Lower leg skin (tissue), 4 donors: ENCODE measurements at places on chromosomes 7 and 10.

DNA sequence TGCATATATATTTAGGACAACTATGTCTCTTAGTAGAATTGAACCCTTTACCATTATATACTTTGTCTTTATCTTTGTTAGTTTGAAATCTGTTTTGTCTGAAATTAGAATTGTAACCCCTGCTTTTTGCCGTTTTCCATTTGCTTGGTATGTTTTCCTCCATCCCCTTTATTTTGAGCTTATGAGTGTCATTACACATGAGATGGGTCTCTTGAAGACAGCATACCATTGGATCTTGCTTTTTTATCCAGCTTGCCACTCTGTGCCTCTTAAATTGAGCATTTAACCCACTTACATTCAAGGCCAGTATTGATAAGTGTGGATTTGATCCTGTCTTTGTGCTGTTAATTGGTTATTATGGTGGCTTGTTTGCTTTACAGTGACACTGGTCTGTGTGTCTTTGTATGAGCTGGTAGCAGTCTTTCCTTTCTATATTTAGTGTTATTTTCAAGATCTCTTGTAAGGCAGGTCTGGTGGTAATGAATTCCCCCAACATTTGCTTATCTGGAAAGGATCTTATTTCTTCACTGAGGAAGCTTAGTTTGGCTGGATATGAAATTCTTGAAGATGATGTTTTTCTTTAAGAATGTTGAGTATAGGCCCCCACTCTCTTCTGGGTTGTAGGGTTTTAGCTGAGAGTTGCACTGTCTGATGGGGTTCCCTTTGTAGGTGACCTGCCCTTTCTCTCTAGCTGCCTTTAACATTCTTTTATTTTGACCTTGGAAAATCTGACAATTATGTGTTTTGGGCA, 149.5 kb downstream of the AHR start:
- no peak for DNase-seq

- no peak for DNase-seq
Measured at GRCh38 chr7:1409555-1409954, 49.7 kb downstream of the MICALL2 start.

GRCh38 chr7:3201937-3202710, 98.9 kb upstream of the SDK1 start:
- DNase-seq: no peak

- DNase-seq: no peak
Measured at GRCh38 chr7:133846203-133846945, 280.8 kb upstream of the LRGUK start.

GRCh38 chr10:127117125-127117524, 79.3 kb downstream of the INSYN2A start:
- no peak for DNase-seq

GRCh38 chr10:103597003-103597402, 103.5 kb downstream of the NEURL1 start:
- no peak for DNase-seq

GRCh38 chr7:16816824-16817223, 12.0 kb upstream of the AGR2 start:
- DNase-seq: no peak

DNA sequence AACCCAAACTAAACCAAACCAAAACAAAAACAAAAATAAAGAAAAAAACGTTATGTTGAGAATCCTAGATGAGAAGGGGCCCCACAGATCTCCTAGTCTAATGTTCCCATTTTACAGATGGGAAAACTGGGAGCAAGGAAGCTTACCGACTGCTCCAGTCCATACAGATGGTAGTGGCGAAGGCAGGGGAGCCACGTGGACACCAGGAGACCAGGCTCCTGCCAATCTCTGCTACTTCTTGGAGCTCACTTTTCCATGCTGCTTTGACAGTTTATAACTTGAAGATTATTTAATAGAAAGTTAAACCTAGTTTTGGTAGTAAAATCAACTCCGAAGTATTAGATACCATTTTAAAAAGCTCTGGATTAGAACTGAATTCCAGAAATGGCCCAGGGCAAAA, 62.0 kb downstream of the GATA3 start:
- no peak for DNase-seq

DNA sequence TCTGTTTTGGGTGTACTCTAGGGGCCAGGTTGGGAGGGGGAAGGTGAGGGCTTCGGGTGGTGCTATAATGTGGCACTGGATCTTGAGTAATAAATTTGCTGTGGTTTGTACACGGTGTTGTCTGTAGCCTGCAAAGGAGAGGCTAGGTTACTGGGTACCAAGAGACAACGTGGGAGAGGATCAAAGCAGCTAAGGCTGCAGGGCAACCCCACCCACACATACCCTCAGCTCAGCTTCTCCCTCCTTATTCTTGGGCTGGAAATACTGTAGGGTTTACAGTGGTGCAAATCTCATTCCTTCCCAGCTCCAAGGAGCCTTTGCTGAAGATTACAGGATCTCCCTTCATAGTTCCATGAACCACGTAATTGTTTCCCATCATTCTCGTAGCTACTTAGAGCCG, 1.9 kb upstream of the FSCN3 start:
- DNase-seq: no peak

DNA sequence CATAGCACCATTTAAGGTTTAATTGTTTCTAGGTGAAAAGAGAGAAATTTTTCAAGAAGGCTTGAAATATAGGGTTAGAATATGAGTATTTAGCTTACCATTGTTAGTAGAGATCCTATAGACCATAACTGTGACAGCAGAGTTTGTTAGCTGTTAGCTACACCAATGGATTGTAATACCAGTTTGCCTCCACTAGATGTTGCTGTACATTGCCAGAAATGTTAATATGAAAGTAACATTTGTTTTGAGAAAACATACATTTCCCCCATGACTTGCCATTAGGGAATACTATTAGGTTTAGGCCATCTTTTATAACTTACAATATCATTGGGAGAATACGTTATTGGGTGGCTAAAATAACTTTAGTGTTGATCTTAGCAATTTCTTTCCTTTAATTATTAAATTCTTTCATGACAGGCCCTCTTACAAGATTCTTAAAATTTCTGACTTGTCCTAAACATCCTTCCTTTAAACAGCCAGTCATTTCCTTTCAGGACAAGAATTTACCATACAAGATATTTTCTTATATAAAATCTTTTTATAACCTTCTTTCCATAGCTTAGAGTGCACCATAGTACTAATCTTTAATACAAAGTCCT, 39.5 kb downstream of the ZNF117 start:
- DNase-seq: no peak

- no peak for DNase-seq
Measured at GRCh38 chr7:25855854-25856782, 295.9 kb upstream of the NFE2L3 start.

DNA sequence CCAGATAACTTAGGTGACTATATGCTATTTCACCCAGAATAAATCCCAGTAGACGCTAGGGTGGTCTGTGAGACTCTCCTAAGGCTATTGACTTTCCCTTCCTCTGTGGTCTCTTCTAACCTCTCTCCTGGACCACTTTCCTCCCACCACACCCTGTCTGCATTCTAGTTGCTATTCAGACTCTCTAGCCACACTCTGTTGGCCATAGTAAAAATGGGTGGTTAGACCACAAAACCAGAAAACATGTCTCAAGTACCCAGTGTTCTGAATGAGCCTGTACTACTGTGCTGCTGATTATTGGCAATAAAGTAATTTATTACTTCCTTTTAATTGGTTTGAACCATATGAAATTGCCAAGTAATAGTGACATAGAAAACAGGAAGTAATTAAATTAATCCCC, 240.8 kb downstream of the KIF20B start:
- no peak for DNase-seq

- DNase-seq: no peak
Measured at GRCh38 chr10:50044941-50045664, 22.7 kb upstream of the WASHC2A start.

DNA sequence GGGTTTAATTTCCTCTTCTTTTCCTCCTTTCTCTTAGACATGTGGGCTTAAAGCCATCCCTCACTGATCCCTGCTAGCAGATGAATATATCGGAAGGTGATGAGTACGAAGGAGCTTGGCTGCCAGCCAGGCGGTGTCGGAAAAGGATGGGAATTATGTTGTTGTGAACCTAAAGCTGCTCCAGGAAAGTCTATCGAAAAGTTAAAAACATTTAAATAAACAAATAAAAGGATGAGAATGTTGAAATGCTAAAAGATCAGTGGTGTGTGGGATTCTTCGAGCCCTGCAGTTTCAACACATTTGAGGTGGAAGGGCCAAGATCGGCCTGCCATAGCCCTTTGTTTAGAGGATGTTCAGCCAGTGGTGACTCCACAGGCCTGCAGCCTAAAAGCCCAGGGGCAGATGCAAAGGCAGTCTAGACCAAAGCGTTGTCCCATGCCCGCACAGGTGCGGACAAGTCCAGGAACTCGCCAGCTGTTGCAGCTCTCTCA, 107.9 kb downstream of the JCAD start:
- DNase-seq: no peak

GRCh38 chr7:88586890-88587289, 172.6 kb upstream of the ZNF804B start:
- DNase-seq: no peak

GRCh38 chr7:150400008-150400787, 21.1 kb downstream of the ZNF775 start:
- no peak for DNase-seq

DNA sequence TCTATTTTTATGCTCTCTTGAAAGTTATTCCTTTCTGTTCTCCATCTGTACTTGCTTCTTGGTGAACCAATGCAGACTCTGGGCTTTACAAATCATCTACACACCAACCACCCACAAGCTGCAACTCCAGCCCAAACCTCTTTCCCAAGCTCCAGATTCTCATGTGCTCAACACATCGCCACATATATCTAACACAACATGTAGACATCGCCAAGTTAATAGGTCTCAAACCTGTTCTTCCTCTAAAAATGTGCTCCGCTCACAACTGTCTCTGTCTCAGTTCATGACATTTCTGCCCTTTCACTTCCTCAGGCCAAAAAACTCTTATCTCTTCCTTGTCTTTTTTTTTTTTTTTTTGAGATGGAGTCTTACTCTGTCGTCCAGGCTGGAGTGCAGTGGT, 95.7 kb upstream of the EEPD1 start:
- no peak for DNase-seq

- no peak for DNase-seq
Measured at GRCh38 chr10:29306688-29307087, 17.8 kb downstream of the LYZL1 start.

DNA sequence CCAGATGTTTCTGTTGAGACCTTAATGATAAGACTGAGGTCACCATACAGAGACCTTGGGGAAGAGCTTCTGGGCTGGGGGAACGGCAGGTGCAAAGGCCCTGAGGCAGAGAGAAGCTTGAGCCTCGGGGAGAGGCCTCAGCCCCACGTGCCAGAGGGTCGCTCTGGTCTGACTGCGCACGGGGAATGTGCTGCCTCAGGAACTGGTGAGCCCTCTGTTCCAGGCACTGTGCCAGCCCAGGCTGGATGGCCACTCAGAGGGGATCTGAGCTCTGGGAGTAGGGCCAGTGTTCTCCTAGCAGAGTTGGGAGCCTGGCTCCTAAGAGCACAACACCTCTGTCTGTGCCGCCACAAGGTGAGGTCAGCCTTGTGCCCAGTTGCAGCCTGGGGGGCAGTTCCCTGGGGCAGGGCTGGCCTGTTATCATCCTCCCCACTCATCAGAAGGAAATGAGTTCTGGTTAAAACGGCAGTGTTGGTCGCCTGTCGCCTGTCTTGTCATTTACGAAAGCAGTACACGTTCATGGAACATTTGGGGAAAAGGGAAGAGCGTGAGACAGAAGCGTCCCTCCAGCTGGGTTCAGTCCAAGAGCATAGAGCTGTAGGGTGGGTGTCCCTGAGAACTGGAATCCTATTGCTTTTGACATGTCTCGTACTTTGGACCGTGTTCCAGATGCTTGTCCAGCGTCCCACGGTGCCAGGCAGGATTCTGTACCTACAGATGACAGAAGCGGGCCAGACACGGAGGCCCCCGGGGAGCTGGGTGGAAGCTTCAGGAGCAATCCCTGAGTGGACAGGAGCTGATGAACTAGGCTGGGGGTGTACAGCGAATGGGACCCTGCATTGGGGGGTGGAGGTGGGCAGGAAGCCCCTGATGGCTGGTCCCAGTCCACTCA, 4.3 kb downstream of the TTYH3 start:
- DNase-seq: no peak

GRCh38 chr7:20164425-20165145, 52.6 kb downstream of the MACC1 start:
- DNase-seq: no peak

DNA sequence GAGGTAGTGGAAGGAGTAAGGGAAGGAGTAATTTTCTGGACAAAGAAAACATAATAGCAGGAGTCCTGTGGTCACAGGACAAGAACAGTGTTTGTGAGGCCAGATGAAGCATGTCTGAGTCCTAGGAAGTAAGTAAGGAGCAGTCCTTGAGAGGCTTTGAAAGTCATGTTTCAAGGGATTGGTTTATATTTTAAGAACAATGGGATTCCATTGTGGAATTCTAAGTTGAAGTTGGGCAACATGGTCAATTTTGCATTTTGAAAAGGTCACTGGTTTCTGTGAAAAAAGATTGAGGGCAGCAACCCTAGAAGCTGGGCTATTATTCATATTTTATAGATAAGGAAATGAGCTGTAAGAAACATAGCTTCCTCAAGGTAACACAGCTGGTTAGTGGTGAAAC, 10.8 kb upstream of the SLC25A28 start:
- no peak for DNase-seq

- no peak for DNase-seq
Measured at GRCh38 chr7:127957886-127958285, 73.4 kb downstream of the LRRC4 start.

- no peak for DNase-seq
Measured at GRCh38 chr10:45282061-45282460, 33.3 kb downstream of the OR13A1 start.

GRCh38 chr10:70418229-70418628, 14.3 kb downstream of the EIF4EBP2 start:
- no peak for DNase-seq

DNA sequence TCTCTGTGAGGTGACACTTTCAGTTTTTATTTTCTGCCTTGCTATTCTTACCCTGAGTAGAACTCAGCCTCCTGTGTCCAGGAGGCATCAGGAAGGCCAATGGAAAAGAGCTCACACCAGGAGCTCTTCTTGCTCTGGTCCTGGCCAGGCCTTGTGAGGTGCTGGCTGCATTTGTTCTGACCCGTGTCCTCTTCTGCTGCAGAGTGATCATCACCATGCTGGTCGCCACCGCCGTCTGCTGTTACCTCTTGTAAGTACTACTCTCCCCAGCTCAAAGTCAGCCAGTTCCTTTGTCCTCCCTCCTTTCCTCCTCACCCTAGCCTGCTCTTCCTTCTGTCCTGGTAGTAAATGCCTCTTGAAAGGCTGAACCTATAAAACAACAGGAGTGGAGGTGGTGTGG, 1.6 kb downstream of the ATP6V0E2 start:
- DNase-seq: no peak

DNA sequence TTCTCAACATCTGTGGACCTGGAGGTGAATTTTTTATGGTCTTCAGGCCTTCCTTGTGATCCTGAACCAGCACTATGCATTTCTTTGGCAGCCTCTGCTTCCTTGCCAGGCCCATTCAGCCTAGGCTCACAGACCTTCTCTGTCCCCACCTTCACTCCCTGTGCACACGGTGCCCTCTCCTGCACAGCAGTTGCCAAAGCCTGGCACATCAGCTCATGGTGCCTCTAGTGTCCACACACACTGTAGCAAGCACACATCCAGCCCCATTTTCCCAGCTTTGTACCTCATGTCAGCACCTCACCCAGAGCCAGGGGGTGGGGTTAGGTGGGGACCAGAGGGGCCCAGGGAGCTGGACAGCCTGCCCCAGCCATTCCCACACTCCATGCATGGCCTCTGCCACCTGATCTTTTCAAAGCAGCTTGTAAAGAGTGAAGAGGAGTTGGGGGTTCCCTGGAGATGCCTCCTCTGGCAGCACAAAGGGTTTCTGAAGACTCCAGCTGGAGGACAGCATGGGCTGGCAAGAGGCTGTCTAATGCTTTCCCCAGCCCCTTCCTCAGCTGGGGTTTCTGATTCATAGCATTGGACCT, 57.9 kb upstream of the TMEM72 start:
- no peak for DNase-seq

GRCh38 chr7:117715784-117716445, 157.3 kb downstream of the CTTNBP2 start:
- no peak for DNase-seq
